HS-27A (cell line): ENCODE measurements at places on chromosomes 4 and X.

GRCh38 chrX:33949300-33949699 lies 182.8 kb downstream of the FAM47A start:
- DNase-seq: no peak

DNA sequence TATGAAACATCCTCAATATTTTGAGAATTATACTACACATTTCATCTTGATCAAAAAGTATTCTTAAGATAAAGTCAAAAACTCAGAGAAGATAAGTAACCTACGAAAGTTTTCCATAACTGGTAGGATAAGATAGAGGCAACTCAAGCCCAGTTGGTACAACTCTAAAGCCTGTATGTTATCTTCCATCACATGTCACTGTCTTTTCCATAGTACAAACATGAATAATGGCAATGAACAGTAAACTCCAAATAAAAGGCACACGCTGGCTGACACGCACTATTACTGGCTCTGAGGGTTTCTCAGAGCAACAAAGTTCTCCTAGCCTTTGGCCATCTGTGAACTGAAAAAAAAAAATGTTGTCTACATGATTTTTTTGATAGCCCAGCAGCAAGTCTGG lies 27.2 kb downstream of the LIN54 start:
- DNase-seq: no peak

DNA sequence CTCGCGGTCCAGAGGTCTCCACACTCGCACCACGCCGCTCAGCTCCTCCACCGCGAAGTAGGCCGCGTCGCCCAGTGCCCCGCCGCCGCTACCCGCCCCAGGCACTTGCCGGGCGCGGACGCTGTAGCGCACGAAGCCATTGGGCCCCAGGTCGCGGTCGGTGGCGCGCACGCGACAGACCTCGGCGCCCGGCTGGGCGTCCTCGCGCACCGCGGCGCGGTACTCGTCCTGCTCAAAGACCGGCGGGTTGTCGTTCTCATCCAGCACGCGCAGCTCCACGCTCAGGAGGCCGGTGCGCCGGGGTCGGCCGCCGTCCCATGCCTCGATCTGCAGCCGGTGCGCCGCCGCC lies 1.4 kb downstream of the DCHS2 start:
- DNase-seq: no peak

GRCh38 chr4:38030023-38030422 lies 69.8 kb downstream of the PTTG2 start:
- no peak for DNase-seq

DNA sequence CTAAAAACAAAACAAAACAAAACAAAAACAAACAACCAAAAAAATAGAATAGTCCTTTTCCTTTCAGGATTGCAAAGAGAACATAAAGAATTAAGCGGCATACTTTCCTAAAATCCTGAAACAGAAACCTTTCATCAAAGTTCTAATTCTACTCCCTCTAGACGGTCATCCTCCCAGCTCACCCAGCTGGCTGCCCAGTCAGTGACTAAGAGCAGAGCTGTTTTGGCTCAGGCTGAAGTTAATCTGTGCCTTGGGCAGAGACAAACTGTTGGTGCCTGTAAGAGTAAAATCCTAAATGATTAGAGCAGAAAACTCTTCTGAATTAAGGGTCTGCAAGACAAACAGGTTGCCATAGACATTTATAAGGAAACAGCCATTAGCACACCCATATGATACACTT lies 17.6 kb upstream of the WAS start:
- DNase-seq: no peak
